ENCODE measurements at places on chromosomes 5 and 9.

GRCh38 chr9:6268826-6269397 lies 53.3 kb downstream of the IL33 start:
- DNase-seq: no peak

DNA sequence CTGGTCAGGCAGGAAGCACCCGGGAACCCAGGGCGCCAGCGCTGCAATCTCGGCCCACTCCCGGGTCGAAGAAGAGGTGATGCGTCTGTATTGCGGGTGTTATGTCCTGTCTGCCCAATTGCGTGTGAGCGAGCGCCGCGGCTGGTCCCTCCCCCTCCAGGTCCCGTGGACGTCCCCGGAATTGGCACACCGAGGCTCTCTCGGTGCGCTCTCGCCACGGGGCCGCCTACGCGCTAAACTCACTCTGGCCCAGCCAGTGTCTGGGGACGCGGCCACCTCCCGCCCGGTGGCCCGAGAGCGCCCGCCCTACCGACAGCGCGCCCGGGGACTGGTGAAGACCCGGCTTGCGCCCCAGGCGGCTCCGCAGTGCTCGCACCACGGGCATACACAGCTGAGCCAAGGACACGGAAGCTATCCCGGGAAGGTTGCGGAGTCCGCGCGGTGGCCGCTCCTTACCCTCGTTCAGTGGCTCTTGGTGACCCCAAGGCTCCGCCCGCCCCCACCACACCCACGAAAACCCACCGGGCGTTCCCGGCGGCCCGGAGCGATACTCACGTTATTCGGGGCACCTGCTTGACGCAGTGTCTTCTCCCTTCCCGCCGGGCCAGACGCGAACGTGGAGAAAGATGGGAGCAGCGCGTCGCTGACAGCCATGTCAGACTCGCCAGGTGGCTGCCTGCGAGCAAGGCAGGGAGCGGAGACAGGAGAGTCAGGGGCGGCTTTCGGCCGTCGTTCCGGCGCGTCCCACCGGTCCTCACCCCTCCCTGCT lies 1.0 kb downstream of the KLF4 start:
- DNase-seq: no peak

DNA sequence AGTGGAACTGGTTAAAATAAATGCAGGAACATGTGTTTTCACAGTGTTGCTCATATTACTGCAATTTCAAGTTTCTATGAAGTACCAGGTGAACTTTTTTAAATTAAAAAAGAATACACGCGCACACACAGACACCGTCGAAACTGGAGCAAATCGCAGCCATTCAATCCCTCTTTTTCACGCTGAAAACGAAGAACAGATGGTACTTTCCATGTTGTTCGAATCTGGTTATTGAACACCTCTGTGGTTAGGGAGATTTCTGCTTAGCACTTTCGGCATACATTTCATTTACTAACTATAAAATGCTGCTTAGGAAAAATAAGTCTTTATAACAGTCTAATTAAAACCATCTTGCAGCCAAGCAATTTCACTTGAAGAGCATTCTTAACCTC lies 6.8 kb downstream of the ZNF608 start:
- no peak for DNase-seq

DNA sequence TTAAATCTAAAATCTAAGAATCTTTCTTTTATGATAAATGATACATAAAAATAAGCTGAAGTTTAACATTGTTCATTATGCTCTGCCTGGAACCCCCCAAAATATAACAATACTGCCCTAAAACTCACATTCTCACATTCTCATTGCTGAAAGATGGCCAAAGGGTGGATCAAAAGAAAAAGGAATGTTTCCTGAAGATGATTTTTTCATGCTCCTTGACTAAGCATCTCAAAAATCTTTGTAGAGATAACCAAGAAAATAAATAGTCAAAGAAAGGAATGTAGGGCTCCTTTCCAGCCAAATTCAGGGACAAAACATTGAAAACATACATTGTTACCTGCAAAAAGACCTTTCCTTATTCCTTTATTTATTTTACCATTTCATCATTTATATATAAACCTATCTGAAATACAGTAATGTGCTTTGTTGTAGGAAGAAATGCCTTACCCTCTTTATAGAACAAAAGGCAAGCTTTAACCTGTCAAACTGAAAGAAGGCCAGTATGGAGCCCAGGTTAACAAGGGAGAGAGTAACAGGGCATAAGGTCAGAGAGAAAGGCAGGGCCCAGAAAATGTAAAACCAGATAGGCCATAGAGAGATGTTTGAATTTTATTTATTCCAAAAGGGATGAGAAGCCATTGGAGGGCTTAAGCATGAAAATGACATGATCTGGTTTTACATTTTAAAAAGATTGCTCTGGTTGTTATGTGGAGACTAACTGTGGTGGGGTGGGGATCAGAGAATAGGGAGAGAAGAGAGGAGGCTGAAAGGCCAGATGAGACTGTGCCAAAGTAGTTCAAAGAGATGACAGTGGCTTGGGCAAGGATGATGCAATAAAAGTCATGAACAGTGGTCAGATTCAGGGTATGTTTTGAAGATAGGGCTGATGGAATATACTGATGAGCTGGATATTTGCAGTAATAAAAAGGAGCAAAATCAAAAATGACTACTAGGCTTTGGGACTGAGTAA lies 37.3 kb upstream of the CDK5RAP2 start:
- no peak for DNase-seq

GRCh38 chr5:93130624-93131490 lies 450.2 kb downstream of the NR2F1-AS1 start:
- DNase-seq: no peak

DNA sequence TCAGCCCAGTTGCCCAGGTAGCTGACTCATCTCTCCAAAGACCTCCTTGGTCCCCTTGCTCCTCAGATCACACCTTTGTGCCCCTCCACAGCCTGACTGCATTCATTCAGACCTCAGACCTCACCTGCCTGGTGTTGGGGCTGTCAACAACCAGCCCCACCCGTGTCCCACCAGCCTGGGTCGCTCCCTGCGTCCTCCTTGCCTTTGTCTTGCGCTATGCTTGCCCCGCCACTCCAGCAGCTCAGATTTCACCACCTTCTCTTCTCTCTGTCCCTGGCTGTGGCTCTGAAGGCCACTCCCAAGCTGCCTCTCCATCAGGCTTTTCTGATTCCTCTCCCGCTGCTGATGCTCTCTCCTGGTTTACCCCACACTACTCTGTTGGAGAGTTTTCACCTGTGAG lies 103.5 kb downstream of the MVB12B start:
- no peak for DNase-seq

- DNase-seq: no peak
Measured at GRCh38 chr5:68441309-68442073, 225.9 kb downstream of the PIK3R1 start.

DNA sequence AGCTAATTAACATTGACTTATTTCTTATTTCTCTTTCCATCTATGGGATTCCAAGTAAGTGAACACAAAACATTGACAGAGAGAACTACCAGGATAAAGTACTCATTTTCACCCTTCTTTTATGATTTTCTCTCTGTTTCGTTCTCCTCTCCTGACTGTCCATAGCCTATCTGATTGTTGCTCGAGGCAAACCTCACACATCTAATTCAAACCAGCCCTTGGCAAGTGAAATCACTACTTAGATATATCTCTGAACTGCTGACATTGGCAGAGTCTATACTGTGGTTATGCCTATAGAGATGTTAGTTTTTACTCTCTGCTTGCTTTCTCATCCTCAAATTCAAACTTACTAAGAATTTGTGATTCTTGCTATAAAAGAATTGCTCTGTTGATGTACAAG lies 248.8 kb downstream of the ISL1 start:
- DNase-seq: no peak

GRCh38 chr5:142827934-142828576 lies 57.9 kb downstream of the ARHGAP26 start:
- no peak for DNase-seq

DNA sequence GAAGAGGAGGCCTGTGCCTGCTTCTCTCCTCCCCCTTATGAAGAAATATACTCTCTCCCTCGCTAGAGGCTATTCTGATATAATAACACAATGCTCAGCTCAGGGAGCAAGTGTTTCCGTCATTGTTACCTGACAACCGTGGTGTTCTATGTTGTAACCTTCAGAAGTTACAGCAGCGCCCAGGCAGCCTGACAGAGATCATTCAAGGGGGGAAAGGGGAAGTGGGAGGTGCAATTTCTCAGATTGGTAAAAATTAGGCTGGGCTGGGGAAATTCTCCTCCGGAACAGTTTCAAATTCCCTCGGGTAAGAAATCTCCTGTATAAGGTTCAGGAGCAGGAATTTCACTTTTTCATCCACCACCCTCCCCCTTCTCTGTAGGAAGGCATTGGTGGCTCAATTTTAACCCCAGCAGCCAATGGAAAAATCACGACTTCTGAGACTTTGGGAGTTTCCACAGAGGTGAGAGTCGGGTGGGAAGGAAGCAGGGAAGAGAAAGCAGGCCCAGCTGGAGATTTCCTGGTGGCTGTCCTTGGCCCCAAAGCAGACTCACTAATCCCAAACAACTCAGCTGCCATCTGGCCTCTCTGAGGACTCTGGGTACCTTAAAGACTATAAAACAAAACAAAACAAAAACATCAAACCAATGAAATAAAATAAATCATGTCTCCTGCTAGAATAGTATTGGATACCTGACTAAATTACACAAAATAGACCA lies 1.3 kb downstream of the TMEM174 start:
- no peak for DNase-seq

DNA sequence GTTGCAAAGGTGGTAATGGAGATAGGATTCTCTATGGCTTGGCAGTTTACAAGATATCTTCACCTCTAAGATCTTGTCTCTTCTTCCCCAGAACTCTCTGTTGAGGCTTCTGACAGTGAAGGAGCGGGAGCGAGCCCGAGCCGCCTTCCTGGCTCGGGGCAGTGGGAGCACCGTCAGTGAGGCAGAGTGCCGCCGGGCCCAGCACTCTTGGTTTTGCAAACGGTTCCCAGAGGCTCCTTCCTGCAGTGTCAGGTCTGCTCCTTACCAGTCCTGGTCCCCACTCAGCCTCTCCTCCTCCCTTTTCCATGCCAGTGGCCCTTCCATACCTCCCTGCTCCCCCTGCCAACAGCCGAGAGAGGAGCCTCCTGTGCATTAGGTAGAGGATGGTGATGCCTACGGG lies 12.6 kb upstream of the DNAJB5 start:
- no peak for DNase-seq

GRCh38 chr5:73321757-73322436 lies 126.7 kb downstream of the FOXD1 start:
- DNase-seq: no peak

GRCh38 chr5:133790898-133791297 lies 177.5 kb downstream of the C5orf15 start:
- DNase-seq: no peak

DNA sequence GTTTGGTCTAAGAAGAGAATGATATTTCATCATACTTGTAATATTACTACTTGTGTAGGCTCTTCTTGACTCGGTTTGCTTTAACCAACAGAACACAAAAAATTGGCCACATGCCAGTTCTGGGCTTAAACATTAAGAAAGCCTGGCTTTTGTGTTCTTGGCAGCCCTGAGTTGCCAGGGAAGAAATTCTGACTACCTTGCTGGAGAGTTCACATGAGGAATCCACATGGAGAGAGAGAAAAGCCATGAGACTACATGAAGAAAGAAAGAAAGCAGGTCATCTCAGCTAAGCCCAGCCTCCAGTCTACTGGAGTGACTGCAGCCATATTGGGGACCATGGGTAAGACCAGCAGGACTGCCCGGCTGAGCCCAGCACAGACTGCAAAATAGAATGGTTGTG lies 524.8 kb downstream of the RAB3C start:
- DNase-seq: peak; percentile 9

- DNase-seq: peak; percentile 40
Measured at GRCh38 chr9:92501671-92502393, 19.5 kb upstream of the ASPN start.
